Renal cortical epithelial cell (primary cell): ENCODE measurements at places on chromosomes 7 and 10. TPM values are rescaled to one million over a fixed set of nuclear protein-coding genes. Genes with fewer than 3 reads are reported as not detected.

Gene PDE6C
- not detected in 2 replicates for total RNA-seq

DNA sequence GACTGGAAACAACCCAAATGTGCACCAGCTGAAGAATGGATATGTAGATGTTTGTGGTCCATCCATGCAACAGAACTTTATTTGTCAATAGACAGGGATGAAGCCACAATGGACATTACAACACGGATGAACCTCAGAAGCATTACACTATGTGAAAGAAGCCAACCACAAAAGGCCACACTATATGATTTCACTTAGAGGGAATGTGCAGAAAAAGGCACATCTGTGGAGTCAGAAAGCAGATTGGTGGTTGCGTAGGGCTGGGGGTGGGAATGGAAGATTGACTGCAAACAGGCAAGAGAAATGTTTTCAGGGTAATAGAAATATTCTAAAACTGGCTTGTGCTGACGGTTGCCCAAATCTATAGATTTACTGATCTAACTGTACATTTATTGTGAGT is 34.3 kb upstream of the WASHC2A start:
- no peak for DNase-seq

Gene WNT8B
- total RNA-seq = not detected in 2 replicates

Gene GNAT3
- total RNA-seq = not detected in 2 replicates

Gene MYH16
- 0.05 and 1.4 TPM in 2 replicates for total RNA-seq

DNA sequence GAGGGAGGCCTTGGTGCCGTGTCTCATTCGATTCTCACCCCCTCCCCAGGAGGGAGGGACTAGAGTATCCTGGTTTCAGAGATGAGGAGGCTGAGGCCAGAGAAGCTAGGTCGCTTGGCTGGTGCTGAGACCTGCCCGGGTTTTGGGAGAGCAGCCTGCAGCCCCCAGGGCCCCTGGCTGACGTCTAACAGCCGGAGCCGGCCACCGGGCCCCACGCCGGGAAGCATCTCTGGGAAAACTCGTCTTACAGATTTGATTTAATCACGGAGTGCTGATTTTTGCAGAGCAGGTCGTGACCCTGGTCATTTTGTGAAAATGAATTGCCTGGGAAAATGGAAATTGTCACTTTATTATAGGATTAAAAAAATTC is 97.5 kb downstream of the MICALL2 start:
- no peak for DNase-seq

DNA sequence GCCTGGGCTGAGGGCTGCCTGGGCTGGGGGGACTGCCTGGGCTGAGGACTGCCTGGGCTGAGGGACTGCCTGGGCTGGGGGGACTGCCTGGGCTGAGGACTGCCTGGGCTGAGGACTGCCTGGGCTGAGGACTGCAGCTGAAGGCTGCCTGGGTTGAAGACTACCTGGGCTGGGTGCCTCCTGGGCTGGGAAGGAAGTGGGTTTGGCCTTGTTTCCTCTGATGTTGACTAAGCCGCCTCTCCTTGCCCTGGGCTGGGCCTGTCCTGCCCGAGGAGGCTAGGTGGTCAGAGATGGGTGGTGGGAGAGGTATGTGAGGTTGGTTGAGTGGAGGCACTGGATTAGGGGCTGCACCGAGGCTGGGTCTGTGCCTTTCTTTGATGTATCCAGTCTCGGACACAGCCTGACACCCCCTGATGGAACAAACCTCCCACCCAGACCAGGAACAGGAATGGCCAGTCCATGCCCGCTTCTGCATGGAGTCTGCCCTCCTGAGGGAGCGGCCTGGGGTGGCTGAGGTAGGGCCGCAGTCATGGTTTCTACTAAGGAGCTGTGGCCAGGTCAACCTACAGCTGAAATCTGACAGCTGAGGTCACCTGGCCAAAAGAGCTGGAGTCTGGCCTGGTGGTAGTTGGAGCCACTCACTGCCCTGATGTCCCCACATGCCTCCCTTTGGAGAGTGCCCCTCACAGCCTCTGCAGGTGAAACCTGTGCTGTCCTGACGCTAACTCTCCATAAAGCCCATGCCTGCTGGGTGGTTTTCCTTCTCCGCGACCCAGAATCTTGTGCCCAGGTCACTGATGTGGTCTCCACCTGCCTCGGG is 22.3 kb downstream of the SCART1 start:
- DNase-seq = no peak

DNA sequence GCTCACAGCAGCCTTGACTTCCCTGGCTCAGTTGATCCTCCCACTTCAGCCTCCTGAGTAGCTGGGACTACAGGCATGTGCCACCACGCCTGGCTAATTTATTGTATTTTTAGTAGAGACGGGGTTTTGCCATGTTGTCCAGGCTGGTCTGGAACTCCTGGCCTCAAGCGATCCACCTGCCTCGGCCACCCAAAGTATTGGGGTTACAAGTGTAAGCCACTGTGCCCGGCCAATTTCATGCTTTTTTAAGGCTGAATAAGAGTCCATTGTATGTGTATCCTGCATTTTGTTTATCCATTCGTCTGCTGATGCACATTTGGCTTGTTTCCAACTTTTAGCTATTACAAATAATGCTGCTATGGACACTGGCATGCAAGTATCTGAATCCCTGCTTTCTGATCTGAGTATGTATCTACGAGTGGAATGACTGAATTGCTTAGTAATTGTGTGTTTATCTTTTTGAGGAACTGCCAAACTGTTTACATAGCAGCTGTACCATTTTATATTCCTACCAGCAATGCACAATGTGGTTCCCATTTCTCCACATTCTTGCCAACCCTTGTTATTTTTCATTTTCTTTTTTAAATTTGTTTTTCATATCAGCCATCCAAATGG is 37.3 kb upstream of the TPST1 start:
- DNase-seq = peak; percentile 29

GRCh38 chr7:151384352-151384697 is 25.5 kb downstream of the WDR86 start:
- DNase-seq = no peak

- DNase-seq = no peak
Measured at GRCh38 chr10:86252079-86252478, 114.5 kb downstream of the GRID1 start.

DNA sequence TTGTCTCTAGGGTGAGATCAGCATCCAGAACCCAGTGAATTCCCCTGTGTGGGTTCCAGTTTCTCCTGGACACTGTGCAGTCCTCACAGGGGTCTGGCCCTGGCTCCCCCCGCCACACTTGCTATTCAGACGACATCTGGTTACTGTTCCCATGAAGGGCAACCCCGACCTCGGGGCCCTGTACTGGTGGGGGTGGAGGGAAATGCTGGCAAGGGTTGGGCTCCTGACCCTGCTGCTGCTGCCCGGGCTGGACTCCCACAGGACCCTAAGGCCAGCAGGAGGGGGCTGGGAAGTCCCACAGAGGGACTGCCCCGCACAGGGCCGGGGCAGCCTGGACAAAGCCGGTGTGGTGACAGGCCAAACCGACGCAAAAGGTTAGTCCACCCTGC is 768 bp upstream of the CPA1 start:
- DNase-seq = no peak

DNA sequence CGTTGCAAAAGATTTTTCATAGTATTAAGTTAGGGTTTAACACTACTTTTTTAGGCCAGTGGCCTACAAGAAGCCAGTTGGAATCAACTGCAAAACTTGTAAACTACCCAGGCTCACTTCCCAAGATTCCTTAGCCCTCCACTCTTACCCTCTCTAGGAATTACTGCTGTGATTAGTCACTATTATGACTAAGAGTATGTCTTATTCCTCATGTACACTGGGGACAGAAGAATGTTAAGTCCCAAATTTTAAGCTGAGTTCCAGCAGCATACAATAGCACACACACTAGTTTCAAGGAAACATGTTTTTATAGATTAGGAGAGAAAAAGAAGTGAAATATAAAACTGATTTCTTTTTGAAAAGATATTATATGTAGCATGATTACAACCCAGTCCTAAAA is 42.8 kb downstream of the FBXL13 start:
- DNase-seq = peak; percentile 15

- DNase-seq = peak; percentile 97
Measured at GRCh38 chr10:32413513-32413912, 32.4 kb upstream of the CCDC7 start.

Gene ELMO1
- 0.69 and 1.7 TPM in 2 replicates for total RNA-seq

- DNase-seq = no peak
Measured at GRCh38 chr7:155521007-155521742, 25.2 kb downstream of the CNPY1 start.

GRCh38 chr7:144731661-144732351 is 104.0 kb downstream of the TPK1 start:
- DNase-seq = no peak

DNA sequence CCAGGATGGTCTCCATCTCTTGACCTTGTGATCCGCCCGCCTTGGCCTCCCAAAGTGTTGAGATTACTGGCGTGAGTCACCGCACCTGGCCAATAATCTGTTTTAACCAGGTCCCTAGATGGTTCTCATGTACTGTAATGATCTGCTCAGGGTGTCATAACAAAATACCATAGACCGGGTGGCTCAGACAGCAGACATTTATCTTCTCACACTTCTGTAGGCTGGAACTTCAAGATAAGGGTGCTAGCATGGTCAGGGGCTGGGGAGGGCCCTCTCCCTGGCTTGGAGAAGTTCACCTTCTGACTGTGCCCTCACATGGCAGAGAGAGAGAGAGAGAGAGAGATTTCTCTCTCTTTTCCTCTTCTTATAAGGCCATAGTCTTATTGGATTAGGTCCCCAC is 279.4 kb upstream of the LYZL1 start:
- DNase-seq = no peak

DNA sequence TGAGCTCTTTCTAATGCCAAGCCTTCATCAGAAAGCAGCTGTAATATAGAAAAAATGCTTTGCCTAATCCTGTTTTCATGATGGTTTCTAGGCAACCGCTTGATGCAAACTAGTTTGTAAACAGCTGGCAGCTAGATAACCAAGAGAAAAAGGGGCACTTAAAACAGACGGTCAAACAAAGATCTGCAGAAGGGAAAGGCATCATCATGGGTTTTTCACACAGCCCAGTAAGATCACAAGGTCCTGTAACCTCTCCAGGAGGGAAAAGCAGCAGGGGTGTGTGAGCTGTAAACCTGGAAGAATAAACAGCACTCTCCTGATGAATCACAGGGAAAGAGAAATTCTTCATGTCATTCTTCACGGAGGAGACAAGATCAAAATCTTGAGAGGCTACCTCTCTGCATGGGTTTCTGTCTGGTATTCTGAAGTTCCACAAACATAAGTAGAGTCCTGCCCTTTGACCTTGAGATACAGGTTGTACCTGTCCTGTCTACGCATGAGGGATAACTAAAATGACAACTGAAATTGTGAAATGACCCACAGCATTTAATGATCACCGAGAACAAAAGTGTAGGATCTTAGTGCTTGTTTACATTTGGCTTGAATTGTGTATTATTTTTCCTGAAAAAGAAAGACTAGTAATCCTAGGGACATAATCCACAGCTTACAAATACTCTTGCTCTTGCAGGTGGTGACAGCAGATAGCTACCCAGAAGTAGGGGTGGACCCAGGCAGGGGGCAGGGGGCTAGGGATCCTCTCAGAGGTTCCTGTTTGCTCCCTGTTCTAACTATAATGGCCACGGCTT is 48.0 kb downstream of the CREB3L2 start:
- DNase-seq = peak; percentile 93

DNA sequence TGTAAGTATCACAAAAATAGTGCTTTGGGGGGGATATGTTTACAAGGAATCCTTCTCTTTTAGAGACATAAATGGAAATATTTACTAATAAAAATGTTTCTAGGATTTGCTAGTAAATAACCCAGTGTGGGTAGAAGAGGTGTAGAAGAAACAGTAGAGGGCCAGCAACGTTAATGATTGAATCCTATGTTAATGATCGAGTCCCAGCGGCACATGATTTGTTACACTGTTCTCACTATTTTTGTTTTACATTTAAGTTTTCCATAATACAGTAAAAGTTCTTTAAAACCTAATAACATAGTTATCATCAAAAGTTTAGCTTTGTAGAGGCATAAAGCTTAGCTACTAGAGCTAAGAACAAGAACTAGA is 66.0 kb downstream of the UBE2H start:
- peak; percentile 73 for DNase-seq

Gene FZD8
- total RNA-seq = 8.9 and 15.8 TPM in 2 replicates

- DNase-seq = peak; percentile 90
Measured at GRCh38 chr10:58590152-58590840, 77.6 kb downstream of the BICC1 start.

DNA sequence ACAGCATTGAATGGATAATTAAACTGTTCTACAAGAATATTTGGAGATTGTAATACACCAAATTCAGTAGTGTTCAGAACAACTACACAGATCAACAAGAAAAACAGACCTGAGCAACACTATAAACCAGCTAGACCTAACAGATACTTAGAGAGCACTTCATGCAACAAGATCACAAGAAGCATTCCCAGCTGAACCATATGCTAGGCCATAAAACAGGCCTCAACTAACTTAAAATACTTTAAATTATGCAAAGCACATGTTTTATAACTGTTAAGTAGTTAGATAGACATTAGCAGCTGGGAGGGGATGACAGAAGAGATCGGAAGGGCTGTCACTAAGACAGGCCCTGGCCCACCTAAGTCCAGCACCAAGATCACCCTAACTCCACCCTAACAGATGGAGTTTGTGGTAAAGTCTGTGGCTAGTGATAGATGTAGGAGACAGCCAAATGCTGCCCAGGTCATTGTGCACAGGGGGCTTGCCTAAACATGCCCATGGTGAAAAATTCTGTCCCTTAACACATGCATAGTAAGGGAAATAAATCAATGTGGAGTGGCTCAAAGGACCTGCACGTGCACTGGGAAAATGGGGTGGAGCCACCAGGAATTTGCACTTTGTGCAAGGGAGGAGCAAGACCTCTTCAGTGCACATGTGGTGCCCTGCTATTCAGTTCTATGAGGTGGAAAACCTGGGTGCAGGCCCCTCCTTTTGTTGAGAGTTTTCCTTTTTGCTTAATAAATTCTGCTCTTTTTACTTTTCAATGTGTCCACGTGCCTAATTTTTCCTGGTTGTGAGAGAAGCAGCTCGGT is 567.8 kb upstream of the NRG3 start:
- DNase-seq = no peak

Gene NEUROG3
- total RNA-seq = not detected in 2 replicates
